ENCODE measurements at places on chromosomes 11 and 22.

- no peak for DNase-seq
These were observed 99.1 kb upstream of the MTNR1B start for GRCh38 chr11:92870196-92870832.

DNA sequence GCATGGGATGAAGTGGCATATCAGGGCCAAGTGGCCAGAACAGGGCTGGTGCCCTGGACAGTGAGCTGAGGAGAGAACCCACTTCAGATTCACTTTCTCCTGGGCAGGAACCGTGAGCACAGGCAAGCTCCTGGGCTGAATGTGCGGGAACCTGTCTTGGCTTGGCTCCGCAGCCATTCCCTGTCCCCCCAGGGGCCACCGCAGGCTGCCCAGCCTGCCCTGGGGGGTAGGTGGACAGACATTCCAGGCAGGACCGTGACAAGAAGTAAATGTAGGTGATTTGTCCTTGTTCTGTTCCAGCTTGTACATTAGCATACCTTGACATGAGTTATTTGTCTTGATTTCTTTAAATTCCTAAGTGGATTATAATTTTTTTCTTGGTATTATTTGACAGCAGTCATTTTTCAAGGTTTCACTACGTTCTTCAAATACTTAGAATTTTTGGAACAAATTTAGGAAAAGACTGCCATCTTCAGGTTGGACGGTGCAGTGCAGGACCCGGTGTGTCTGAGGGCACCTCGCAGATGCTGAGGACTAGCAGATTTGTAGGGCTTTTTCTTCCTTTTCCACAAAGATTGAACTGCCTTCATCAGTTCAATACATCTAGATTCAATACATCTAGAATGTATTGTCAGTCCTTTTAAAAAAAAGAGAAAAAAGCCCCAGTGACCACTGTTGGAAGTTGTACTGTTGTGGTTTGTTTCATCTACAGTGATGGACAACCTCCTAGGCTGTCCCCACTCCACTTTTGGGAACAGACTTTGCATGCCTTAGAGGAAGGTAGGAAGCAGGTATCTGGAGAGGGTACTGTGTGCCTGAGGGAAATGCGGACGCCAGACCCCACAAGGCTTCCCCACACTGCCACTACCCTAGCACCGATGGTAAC lies 115.1 kb upstream of the RASSF10 start:
- peak; percentile 57 for DNase-seq

- DNase-seq = peak; percentile 7
These were observed at the start of gene SCUBE1 for GRCh38 chr22:43343262-43343669. SCUBE1 (minus strand) TSS chr22:43343372; CDS start chr22:43343261, 111 bp downstream.

GRCh38 chr11:12007769-12008737 lies at the start of gene DKK3:
DKK3 (minus strand) TSS chr11:12008626; CDS start chr11:12008582, 44 bp downstream.
- no peak for DNase-seq

- no peak for DNase-seq
These were observed 39.5 kb downstream of the XRRA1 start for GRCh38 chr11:74909385-74909784.

GRCh38 chr22:40107851-40108378 lies 69.8 kb upstream of the TNRC6B start:
- DNase-seq = peak; percentile 60

- peak; percentile 83 for DNase-seq
These were observed 497.2 kb downstream of the NTM start for GRCh38 chr11:131867457-131868257.

DNA sequence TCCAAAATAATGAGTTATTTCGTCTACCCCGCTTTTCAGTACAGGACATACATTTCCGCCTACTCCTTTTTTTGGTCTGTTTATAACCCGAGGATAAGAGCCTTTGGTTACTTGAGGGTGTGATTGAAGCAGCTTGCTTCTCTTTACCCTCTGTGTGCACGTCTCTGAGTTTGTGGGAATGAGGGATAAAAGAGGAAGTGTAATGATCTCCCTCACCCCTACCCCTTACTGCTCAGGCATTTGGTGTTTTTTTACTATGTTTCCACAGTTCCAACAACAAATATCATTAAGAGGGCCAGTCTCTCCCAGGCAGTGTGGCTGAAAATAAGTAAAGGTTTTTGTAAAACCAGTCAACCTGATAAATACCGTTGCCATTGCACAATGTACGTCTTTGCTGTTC lies 83.2 kb upstream of the GAL start:
- DNase-seq = no peak

DNA sequence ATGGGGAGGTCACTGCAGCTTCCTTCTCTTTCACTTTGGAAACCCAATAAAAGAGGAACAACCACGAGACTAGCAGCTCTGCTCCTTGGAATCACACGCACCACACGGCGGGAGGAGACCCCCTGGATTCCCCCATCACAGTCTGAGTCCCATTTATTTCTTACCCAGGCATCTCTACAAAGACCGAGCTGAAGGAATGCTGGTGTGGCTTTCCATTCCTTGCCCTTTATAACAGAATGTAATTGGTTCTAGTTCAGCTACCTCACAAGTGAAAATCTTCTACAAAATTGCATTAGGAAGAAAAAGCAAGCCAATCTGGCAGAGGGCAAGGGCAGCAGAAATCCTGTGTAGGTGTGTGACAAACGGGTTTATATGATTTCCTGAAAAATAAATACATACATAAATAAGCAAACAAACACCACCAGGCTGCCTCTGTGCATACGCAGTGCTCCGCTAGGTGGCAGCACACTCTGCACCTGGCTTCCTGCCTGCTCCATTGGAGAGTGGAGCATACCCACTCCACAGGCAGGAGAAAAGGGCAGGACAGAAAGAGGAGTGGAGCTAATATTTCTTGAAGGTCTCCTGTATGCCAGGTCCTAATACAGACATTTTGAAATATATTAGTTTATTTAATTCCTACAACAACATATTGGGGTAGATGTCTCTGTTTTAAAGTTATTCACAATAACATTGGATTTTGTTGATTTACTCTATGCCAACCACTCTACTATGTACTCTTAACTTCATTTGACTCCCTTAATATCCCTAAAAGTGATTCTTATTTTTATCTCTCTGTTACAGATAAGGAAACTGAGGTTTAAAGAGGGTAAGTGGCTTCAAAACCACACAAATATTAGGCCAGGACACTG lies 673.1 kb downstream of the KCNA4 start:
- peak; percentile 56 for DNase-seq
